Lung (tissue), 17 donors: ENCODE measurements at places on chromosomes 12 and 14. TPM values are rescaled to one million over a fixed set of nuclear protein-coding genes. Genes with fewer than 3 reads are reported as not detected.

- H3K4me3 ChIP-seq: no peak overlapping the region
- no peaks in the 10 kb centered on the region for H3K4me1 ChIP-seq
- H3K27me3 ChIP-seq: no peaks in the 10 kb centered on the region
- H3K27ac ChIP-seq: no peak overlapping the region
- DNase-seq: no peak
Measured at GRCh38 chr12:51070004-51070403, 13.4 kb downstream of the CSRNP2 start.

OTX2 gene
- total RNA-seq: not detected

DCTN2 gene
- total RNA-seq: 90.1 TPM

DNA sequence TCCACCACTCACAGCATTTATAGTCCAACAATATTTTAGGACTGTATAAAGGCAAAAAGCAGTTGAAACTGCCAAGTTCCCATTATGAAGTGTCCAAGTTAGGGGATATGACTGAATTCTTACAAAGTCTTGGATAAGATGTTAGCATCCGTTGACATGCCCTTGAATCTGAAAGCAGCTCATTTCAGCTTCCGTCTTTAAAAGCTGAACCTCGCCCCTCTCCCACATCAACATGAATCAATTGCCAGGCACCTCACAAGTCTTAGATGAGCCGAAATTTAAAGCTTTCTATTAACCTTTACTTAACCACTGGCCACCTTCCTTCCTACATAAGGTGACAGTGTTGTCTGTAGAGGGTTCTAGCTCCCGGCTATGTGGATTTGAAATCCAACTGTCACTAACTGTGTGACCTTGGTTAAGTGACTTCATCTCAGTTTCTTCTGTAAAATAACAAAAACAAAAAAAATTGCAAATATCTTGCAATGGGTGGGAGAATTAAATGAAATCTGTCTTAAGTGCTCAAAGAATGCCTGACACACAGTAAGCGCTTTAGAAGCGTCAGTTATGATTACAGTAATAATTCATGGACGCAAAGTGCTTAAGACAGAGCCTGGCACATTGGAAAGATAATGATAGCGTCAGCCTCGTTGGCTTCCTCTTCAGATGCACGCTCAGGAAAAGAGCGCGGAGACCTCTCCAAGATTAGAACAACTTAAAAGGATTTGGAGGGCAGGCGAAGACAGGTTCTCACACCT is 1.2 kb downstream of the PPP1CC start:
- H3K27ac ChIP-seq: peak overlapping the region; percentile 59
- peak; percentile 52 for DNase-seq
- H3K27me3 ChIP-seq: no peaks in the 10 kb centered on the region
- peak overlapping the region; percentile 79 for H3K4me3 ChIP-seq
- H3K36me3 ChIP-seq: peaks cover 2% of the 10 kb centered on the region
- H3K4me1 ChIP-seq: peaks cover 20% of the 10 kb centered on the region

KDM2B gene
- total RNA-seq: 44.5 TPM

SOCS2 gene
- total RNA-seq: 35.6 TPM

ST8SIA1 gene
- 5.3 TPM for total RNA-seq

DNA sequence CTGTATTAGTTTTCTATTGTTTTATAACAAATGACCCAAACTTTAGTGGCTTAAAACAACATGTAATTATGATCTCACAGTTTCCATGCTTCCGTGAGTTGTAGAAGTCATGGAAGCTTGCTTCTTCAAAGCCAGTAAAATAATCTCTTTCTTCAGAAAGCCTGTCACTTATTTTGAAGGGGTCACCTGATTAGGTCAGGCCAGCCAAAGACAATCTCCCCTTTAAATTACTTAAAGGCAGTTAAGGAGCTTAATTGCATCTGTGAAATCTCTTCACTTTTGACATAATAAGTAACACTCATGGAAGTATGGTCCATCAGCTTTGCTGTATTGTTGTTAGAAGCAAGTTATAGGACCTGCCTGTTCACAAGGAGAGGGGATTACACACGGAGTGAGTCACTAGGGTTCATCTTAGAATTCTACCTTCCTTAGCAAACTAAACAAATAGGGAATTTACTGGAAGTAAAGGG is 89.8 kb downstream of the FAR2 start:
- peaks cover 3% of the 10 kb centered on the region for H3K4me1 ChIP-seq
- H3K4me3 ChIP-seq: no peak overlapping the region
- no peak for DNase-seq
- H3K27me3 ChIP-seq: no peaks in the 10 kb centered on the region
- H3K27ac ChIP-seq: no peak overlapping the region

ERO1A gene
- total RNA-seq: 62.7 TPM

GRCh38 chr12:15218794-15219193 is 2.4 kb downstream of the RERG start:
- H3K27me3 ChIP-seq: no peaks in the 10 kb centered on the region
- no peaks in the 10 kb centered on the region for H3K4me1 ChIP-seq
- no peak overlapping the region for H3K4me3 ChIP-seq
- no peak for DNase-seq
- no peaks in the 10 kb centered on the region for H3K36me3 ChIP-seq

LHX5 gene
- not detected for total RNA-seq
